Left renal pelvis (tissue), 4 donors: ENCODE measurements at places on chromosomes 2 and 18. TPM values are rescaled to one million over a fixed set of nuclear protein-coding genes. Genes with fewer than 3 reads are reported as not detected.

- DNase-seq = no peak
Observed at GRCh38 chr2:109172556-109173105, 43.6 kb downstream of the SH3RF3 start.

STEAP3 gene
- 1.6 TPM for polyA plus RNA-seq

DNA sequence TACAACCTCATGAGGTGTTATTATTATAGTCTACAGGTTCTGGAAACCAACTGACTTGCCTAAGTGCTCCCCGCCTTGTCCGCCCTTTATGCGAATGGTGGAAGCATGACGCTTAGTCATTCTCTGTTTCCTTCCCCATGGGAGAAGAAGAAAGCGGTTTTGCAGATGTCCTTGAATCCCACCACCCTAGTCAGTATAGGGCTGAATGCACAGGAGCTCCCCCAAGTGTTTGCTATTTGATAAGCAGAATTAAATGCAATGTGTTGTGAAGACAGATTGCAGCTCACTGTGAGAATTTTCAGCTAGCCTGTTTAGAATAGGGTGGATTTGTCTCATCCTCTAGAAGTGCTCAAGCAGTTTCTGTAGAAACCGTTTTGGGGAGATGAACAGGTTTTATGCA lies 652.0 kb downstream of the DCC start:
- DNase-seq = no peak

- no peak for DNase-seq
Observed at GRCh38 chr2:144606466-144607095, 86.7 kb upstream of the ZEB2 start.

DNA sequence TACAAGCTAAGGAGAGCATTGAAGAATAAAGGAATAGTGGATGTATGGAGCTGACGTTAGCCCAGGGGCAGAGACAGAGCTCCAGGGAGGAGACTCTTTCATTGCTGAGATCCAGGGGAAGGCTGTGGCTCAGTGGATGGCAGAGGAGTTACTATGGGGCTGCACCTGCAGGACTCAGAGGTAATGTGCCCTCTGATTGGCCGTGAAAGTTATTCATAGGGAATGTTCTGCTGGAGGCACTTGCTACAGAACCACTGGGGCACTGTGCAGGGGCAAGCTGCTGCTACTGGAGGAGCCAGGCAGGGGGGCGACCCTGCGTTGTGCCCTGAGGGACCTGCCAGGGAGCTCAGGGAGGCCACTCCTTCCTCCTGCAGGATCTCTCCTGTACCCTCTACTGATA lies 199.2 kb downstream of the PTPRM start:
- no peak for DNase-seq

DNA sequence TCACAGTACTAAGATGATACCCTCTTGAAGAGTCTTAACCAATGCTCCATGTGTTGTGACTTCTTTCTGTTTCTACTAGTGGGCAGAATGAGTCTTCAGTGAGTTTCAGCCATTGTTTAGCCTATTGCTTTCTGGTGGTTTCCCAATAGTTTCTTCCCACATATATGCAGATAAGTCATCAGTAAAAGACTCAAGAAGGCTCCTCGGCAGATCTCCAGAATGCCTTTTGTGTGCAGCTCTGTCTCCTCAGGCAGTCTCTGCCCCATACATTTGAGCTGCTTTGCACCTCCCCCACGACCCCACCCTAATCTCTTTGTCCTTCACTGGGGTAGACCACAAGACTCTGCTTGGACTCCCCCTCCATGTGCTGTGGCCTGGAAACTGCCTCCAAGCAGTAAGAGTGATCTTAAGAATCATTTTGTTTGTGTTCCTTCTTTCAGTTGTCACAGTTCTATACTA lies 71.6 kb upstream of the CHRNA1 start:
- no peak for DNase-seq

OSBPL6 gene
- 5.9 TPM for polyA plus RNA-seq

DNA sequence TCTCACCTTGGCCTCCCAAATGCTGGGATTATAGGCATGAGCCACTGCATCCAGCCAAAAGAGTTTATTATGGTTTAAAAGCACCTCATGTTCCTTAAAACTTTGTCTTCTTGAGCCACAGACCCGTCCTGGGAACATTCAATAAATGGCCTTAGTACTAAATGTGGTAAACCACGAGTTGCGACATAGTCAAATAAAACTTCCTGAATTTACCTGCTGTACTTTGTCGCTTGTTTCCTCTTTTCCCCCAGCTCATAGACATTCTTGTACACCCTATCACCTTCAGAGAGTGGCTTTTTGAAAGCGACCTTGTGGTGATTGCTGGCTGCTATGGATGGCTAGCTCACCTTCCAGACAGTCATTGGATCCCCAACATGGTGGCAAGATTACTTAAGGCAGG lies 310.4 kb downstream of the LRRTM1 start:
- no peak for DNase-seq

GRCh38 chr2:54483426-54483825 lies 27.3 kb downstream of the SPTBN1 start:
- DNase-seq = no peak
